ENCODE measurements at places on chromosomes 2 and 18. TPM values are rescaled to one million over a fixed set of nuclear protein-coding genes. Genes with fewer than 3 reads are reported as not detected.

Gene VWC2L
- not detected for total RNA-seq

Gene CDH20
- total RNA-seq: not detected

Gene OXER1
- total RNA-seq: 2.7 TPM

Gene CKAP2L
- total RNA-seq: 1.9 TPM
